ENCODE measurements at places on chromosomes 3 and 15.
A peak's percentile ranks its signal among the peaks of the same experiment; 100 is the strongest.

DNA sequence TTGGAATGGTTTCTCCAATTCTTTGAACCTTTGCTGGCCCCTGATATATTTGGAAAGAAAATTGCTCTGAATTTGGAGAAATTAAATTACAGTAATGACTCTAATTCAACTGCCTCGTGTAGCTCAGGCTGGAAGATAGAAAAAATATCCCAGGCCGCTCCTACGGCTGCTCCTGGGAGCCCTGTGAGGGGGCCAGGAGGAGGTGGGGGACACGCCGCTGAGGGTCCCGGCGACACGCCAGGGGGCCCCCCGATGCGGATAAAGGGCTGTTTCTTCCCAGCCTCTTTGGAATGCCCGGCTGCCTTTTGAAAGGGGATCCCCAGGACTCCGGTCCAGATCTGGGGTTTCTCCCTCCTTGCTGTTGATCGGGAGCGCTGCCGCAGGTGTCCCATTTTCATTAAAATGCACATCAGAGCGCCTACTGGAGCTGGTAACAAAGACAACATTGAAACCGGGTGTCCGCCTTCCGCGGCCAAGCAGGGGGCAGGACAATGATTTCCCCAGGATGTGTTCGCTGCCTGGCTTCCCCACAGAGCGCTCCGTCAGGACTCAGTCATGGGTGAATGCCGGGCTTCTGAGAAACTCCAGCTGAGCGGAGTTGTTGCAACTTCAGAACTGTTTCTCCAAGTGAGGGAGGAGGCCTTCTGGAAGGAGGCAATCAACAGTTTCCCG, 200.1 kb upstream of the KBTBD8 start:
- no peak for DNase-seq

GRCh38 chr3:69097407-69098086, 12.8 kb downstream of the ARL6IP5 start:
- DNase-seq = no peak

GRCh38 chr3:140298569-140299070, 363.6 kb downstream of the CLSTN2 start:
- DNase-seq = no peak

DNA sequence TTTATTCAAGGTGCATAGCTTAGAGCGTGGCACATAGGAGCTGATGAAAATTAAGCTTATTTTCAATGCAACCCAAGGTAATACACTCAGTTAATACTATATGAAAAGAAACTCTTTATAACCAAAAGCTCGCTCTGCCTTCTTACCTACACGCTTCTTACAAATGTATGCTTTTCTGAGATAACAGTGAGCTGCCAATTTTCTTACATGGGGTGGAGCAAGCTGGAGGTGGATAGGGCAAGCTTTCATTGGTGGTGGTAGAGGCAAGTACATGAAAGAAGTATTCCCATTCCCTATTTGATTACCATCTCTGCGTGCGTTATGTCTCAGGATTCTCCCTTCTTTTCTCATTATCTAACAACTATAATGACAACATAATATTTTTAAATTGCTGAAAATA, 8.9 kb downstream of the DZIP3 start:
- DNase-seq = no peak

GRCh38 chr3:194565597-194566190, 67.5 kb downstream of the TMEM44 start:
- DNase-seq = no peak

DNA sequence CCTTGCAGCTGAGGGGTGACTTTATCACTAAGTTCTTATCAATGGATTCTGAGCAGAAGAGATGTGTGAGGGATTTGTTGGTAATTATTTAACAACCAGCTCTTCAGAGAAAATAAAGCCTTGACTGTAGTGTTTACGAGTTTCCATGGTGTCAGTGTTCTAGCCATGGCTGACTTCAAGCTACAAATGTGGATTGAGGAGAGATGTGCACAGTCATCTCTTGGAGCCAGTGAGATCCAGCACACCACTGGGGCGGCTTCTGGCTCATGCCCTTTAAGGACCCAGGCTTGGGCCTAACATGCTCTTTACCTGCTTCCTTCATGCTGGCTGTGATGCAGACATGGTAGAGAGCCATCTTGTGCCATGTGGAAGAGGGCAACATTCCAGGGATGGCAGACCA, 145.6 kb upstream of the MRPS22 start:
- peak; percentile 7 for DNase-seq

- no peak for DNase-seq
These were observed 18.8 kb downstream of the BCL2L10 start for GRCh38 chr15:52093539-52094510.

GRCh38 chr3:140341817-140342403, 336.0 kb upstream of the TRIM42 start:
- no peak for DNase-seq

- DNase-seq = no peak
These were observed 86.2 kb downstream of the THSD4 start for GRCh38 chr15:71201477-71201876.

DNA sequence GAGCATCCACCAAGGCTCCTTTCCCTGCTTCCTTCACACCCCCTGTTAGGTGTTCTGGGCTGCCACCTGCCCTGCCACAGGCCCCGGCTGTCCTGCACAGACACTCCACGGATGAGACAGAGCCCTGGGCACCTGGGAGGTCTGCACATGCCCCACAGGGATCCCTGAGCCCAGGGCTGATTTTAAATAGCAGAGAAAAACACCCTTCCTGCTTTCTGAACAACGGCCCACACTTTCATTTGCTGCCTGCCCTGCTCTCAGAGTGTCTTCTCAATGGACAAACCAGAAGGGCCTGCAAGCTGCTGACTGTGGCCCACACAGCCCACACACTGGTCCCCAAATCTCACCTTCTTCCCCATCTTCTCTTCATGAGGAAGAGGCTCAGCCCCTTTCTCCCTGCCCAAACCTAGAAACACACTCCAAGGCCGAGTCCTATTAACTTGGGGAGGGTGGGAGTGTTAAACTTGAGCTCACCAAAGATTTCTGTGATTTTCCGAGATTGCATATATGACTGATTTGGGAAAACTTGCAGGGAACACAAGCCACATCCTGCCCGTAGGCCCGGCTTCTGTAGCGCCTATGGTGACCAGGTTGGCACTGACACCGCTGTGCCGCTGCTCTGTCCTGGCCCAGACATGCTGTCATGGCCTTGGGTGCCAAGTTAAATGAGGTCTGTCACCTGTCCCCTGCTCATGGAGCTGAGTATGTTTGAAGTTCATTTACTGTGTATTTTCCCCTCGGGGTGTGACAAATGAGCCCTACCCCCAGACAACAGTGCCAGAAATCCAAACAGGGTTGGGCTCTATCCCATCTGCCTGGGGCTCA, 47.2 kb upstream of the KLF13 start:
- DNase-seq = no peak
